AG10803 (cell line): ENCODE measurements at places on chromosomes 1 and 21.

DNA sequence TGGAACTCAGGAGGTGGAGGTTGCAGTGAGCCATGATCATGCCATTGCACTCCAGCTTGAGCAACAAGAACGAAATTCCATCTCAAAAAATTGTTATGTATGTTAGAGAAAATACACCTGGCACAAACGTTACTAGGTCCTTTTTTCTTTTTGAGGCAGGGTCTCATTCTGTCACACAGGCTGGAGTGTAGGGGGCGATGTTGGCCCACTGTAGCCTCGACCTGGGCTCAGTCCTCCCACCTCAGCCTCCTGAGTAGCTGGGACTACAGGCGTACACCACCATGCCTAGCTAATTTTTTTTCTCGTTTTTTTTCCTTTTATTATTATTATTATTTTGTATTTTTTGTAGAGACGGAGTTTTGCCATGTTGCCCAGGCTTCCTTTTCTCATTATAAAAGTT is 4.4 kb downstream of the HAX1 start:
- no peak for DNase-seq

- no peak for DNase-seq
Measured at GRCh38 chr1:110872366-110872744, 593 bp upstream of the CD53 start.

- DNase-seq = no peak
Measured at GRCh38 chr1:201404722-201405483, 5.8 kb upstream of the LAD1 start.

DNA sequence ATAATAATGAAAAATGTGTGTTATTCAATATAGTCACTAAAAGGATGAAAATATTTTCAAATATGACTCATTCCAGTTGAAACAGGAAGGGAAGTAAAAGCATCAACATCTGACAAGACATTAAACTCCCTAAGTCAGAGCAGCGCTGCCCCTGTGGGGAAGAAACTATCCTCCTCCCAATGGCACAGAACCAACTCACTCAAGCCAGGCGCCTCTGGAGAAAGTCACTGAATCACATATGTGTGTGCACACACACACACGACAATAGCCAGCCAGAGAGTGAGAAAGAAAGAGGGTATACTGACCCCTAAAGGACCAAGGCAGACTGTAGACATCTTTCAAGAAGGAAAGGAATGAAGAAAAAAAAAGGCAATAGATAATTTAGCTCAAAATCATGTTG is 126.9 kb downstream of the SETD4 start:
- peak; percentile 95 for DNase-seq

DNA sequence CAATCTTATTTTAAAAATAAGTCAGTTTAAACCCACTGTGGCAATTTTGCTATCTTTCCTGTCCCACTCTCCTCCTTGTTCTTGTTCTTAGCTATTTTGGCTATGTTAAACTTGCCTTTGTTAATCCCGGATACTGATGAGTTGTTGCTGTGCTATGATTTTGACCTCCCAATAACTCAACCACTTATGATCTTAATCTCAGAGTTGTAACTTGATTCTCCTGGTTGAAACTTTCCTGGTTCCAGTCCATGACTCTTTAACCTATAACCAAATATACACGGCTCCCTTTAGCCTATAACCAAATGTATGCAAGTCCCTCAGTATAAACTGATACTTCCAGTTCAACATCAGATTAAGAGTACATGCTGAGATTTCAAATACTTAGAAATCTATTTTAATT is 15.6 kb upstream of the ACADM start:
- no peak for DNase-seq

DNA sequence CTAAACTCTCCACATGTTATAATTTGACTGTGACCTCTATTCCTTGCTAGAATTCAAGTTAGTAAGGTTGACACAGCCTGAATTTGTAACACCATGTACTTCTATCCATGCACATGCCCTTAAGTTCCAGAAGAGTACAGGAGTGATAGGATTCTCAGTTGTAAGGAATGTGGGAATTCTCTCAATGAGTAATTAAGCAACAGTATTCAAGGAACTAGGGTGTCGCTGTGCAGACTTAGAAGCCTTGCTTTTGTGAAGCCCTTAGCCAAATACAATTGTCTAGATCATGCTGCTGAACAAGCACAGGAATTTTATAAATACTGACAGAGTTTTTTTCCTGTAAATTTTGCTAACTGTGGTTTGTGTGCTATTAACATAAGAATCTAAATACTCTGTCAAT is 276.3 kb upstream of the PTBP2 start:
- peak; percentile 12 for DNase-seq

DNA sequence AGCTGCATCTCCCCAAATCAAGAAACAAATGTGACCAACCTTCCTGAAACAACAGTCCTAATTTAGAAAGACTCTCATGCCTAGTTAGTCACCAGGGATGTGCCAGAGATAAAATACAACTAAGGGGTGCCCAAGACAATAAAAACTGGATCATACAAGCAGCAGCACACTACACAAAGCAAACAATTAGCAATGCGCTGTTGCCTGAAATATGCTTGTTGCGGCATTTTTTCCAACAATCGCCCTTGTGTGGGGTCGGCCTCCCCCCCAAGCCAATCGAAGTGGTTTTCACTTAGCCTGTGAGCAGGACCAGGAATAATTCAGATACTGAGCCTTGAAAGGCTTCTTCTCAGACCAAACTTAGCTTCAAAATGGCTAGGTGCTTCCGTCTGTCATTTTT is 1.4 kb upstream of the STMN1 start:
- no peak for DNase-seq

DNA sequence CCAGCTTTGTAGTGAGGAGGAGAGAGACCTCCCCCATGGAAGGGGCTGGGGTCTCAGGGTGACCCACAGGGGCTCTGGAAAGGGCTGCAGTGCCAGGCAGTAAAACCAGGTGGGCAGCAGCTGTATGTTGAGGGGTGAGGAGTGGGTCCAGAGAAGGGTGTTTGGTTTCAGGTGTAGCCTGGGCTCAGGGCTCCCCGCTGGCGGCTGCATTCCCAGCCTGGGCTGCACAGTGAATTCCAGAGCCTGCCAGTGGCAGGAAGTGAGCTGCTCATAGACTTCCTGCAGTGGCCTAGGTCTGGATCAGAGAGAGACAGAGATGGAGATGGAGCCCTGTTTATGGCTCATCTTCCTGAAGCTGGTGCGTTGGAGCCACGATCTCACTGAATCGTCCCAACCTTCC is 356.4 kb downstream of the PTPRU start:
- DNase-seq = peak; percentile 4

GRCh38 chr1:118958937-118959631 is 29.1 kb downstream of the TBX15 start:
- DNase-seq = no peak

GRCh38 chr1:119318466-119319309 is 49.9 kb upstream of the HAO2 start:
- DNase-seq = no peak

DNA sequence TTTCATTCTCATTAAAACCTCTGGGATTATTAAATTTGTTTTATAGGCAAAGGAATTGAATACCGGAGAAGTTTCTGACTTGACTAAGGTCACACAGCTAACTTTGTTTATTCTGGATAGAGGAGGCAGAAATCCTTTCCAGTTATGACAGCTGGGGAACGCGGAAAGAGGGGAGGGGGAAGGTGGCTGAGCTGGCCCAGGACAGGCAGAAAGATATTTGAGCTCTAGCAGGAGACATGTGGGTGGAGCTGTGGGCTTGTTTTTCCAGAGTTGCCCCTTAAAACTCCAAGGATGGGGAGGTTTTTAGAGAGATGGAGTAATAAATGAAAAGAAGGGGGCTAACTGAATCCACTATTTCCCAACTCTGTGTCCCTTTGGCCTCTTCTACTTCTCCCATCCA is 27.8 kb downstream of the FOXD2 start:
- DNase-seq = no peak

GRCh38 chr1:235073968-235074522 is 54.6 kb downstream of the TOMM20 start:
- no peak for DNase-seq

GRCh38 chr1:5444396-5444795 is 547.8 kb downstream of the NPHP4 start:
- no peak for DNase-seq

GRCh38 chr1:57860931-57861565 is 437.2 kb upstream of the DAB1 start:
- no peak for DNase-seq

- DNase-seq = no peak
Measured at GRCh38 chr1:166159656-166160055, 7.1 kb downstream of the FAM78B start.

DNA sequence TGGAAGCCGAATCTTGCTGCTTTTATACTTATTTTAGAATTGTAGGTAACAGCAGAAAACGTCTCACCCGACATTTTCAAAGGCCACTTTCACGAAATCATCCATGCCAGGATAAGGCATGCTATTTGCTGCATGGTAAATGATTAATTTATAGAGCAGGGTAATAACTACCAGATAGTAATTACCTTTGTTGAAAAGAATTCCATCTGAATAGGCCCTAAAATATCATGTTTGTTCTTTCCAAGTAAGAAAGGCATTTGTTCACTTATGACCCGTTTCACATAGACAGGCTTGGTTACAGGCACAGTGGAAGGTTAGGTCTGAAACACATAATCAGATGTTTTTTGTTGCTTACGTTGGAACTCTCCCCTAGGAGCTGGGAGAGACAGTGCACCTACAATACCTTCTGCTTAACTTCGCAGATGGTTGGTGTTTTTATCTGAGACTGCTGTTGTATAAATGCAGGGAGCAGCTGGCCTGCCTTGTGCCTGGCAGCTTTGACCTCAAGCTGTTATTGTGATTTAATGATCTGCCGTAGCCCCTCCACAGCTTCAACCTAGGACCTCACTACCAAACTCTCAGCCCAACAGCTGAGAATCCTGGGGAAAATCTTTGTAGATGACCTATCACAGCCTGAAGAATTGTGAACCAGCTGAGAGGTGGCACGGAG is 1.6 kb downstream of the SLC44A3 start:
- DNase-seq = no peak

GRCh38 chr1:23872421-23872820 is 4.3 kb upstream of the FUCA1 start:
- no peak for DNase-seq

DNA sequence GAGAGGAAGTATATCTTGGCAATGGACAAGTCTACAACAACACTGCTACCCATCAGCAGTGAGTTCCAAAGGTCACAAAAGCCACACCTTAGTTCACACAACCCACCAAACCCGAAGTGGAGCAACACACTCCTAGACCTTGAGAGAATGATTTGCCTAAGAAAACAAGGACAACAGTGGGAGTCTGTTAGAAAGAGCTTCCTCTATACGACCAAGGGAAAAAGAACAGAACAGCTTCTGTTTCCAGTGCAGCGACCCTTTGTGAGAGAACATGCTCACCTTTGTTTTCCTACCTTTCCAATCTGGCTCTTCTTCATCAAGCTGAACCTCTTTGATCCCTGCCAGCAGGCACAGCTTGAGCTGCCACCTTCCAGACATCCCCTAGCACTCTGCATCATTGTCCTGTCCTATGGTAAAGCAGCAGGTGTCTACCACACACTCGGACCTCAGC is 56.7 kb upstream of the PALMD start:
- no peak for DNase-seq

DNA sequence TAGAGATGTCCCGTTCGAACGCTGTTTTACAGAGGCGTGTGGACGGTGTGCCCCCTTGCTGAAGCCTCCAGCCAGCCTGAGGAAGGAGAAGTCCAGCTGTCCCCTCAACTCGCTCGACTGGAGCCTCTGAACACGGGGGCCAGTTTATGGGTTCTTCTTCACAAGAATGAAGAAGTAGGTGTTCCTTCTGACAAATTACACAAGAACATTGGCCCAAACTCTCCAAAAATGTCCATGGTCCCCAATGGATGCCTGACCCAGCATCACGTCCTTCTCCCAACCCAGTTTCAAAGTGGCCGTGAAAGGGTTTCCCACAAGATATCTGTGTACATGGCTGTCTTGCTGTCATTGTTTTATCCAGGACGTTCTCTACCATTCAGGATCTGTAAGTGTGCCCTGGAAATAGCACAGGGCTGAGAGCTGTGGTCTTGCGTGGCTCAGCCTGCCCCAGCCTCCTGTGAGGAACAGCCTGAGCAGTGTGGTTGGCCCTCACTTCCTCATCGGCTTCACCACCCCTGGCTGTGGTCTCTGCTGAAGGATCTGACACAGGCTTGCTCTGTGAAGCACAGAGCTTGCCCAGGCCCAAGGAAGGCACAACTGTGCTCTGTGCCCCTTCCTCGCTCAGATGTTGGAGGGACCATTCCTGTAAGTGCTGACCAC is 1.0 kb upstream of the S100B start:
- no peak for DNase-seq

GRCh38 chr1:53530550-53530949 is 71.4 kb downstream of the DMRTB1 start:
- no peak for DNase-seq

DNA sequence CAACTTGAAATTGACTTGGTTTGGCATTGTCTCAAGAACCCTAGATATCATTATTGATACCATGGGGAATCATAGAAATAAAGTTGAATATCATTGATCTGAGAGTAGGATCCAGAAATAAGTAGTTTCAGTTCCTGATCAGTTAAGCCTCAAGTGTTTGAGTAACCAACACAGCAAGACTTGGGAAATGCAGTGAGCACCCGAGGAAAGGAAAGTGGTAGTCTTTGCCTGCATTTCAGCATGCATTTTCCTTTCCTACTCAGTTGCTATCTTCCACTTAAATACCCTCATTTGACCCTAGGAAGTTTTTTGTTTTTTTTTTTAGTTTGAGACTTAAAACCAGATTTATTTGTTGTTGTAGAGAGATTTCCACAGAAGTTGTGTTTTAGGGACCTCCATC is 18.9 kb downstream of the CLEC20A start:
- no peak for DNase-seq

DNA sequence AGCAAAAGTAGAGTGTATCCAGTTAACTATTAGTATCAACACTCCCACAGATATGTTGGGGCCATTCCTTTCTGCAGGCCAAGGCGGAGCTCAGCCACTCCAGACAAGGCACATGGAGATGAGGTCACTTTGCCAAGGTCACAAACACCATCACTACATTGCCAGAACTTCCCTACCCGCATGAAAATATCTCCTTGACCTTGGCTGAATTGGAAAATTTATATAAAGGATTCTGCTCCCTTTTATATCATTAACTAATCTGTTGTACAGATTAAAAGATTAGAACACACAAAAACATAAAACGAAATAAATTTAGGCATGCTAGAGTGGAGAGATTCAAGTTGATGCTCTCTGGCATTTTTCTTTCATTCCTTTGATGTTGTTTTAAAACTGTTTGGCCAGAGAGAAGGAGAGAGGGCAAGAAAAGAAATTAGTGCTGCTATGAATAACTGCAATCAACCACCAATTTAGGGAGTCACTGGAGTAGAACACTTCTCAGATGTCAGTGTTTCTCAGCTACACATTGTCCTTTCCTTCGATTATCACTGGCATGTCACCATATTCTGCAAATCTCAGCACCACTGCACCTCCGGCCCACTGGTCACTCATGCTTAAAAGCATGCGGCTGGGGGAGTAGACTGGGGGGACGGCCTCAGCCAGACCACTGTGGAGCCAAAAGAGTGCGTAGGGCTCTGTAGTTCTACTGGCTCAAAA is 78.7 kb upstream of the ATP1B1 start:
- DNase-seq = no peak

DNA sequence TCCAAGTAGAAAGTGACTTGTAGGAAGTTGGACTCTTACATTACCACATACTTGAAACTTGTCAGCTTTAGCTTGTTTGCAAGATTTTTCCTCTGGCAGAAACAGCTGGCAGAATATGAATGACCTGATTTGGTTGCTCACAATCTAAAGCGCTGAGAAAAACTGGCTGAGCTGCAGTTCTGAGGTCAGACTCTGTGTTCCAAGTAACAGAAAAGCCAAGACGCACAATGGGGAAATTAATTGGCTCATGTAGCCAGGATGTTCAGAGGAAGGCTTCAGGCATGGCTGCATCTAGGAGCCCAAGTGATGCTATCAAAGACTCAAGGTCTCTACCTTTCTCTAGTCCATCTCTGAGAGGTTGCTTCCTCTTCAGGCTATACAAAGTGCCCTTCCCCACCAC is 27.0 kb downstream of the ALPL start:
- peak; percentile 59 for DNase-seq
